Smooth muscle cell of the umbilical artery (primary cell): ENCODE measurements at places on chromosomes 4 and X. TPM values are rescaled to one million over a fixed set of nuclear protein-coding genes. Genes with fewer than 3 reads are reported as not detected.

Gene F8
- 2.4 and 2.9 TPM in 2 replicates for total RNA-seq

Gene ARFIP1
- total RNA-seq: 38.6 and 54.5 TPM in 2 replicates

Gene SATL1
- total RNA-seq: not detected in 2 replicates

Gene GLA
- total RNA-seq: 28.8 and 97.4 TPM in 2 replicates
